Left hindlimb (tissue), 1 donor: ENCODE measurements at places on chromosomes 13 and 19.
A peak's percentile ranks its signal among the peaks of the same experiment; 100 is the strongest.

DNA sequence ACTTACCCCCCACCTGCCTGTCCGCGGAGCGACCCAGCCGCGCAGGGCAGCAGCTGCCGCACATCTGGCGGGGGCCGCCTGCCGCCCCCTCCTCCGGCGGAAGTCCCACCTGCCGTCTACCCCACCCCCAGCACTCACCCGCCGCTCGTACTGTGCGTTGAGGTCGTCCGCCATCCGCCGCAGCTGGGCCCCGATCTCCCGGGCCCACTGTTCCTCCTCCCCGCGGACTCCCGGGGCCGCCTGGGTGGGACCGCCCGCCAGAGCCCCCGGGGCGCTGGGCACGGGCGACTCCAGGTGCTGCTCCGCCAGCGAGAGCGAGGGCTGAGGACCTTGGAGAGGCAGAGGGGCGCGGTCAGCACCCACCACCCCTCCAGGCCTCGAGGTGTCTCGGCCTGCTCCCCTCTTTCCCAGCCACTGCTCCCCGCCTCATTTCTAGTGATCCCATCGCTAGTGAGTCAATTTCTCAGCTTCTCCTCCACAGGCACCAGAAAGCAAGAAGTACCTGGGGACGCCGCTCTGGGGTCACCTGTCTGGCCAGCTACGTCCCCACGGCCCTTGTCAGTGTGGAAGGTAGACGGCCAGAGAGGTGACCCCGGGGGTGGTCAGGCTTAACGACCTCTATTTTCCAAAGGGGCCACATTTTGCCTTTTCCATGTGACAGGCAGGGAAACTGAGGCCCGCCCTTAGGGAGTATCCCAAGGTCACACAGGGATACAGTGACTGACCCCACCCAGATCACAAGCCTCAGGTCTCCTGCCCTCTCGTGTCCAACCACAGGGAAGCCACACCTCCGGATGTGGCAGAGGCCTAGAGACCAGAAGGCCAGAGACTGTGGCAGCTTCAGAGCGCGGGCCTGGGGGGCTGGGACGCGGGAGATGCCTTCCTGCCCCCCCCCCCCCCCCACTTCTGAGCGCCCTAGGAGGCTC, 4.3 kb downstream of the BBC3 start:
- peak; percentile 80 for DNase-seq

GRCh38 chr13:97082461-97083207, 88.4 kb upstream of the OXGR1 start:
- DNase-seq = no peak

- no peak for DNase-seq
These were observed 20.6 kb downstream of the PPP1R37 start for GRCh38 chr19:45113628-45114027.

DNA sequence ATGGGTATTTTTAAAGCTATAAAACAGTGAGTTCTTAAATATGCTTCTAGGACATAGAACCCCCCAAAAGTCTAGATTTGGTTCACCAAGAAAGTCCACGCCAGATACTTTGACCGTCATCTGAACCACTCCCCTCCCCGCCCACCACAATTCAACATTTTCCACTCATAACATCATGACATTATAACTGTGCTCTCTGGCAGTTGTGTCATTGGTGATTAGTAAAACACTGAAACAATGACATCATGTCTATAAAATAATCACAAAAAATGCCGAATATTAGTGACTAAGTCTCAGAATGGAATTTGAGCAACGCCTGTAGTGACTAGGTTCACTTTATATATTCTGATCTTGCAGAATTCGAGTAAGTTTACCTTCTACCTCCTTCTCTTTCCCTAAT, 732.3 kb downstream of the FGF9 start:
- DNase-seq = no peak

DNA sequence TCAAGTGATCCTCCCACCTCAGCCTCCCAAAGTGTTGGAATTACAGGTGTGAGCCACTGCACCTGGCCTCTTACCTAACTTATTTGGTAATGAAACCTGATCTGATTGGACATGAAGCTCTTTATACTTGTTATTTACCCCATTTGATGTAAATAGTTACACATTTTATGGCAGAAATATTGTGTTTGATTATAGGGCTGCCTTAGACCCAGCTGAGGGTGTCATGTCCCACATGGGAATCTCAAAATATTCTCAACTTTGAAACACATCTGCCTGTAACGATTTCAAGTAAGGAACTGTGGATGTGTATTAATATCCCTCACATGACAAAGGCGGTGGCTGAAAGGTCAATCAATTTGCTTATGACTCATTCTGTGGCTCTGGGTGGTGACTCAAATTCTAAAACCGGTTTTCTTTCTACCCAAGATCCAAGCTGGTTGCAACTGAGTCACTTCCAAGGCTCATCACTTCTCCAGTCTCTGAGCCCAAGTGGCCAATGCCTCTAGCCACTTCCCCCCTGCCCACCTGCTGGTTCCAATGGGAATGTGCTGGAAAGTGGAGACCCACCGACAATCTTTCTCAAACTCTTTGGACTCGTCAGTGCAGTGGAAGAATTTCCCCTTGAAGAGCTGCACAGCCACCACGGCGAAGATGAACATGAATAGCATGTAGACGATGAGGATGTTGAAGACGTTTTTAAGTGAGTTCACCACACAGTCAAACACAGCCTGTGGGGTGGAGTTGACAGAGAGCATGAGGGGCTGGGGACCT, 110.9 kb downstream of the IER2 start:
- no peak for DNase-seq

- DNase-seq = no peak
These were observed 26.7 kb downstream of the FLT1 start for GRCh38 chr13:28468023-28468915.

DNA sequence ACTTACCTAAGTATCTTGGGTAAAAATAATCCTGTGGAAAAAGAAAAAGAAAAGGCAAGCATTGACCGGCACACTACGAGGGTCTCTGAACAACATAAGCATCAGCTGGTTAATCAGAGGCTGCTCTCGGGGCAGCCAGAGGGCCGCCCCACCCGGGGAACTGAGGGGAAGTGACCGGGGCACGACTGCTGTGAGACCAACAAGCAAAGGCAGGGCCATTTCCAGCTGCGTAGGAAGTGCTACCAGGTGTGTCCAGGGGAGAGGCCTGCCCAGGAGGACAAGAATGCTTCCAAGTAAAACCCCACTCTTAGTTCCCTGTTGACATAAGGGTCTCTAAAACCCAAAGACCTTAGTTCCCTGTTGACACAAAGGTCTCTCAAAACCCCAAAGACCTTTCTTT, 15.9 kb downstream of the GAS6 start:
- peak; percentile 23 for DNase-seq

DNA sequence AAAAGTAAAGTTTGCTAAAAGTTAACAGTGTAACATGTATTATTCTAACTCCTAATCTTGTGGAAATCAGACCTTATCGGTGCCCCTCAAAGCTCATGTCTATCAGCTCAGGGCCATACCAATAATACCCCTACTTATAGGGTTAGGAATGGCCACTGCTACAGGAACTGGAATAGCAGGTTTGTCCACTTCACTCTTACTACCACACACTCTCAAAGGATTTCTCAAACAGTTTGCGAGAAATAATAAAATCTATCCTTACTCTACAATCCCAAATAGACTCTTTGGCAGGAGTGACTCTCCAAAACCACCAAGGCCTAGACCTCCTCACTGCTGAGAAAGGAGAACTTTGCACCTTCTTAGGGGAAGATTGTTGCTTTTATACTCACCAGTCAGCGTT, 1677.7 kb downstream of the OLFM4 start:
- no peak for DNase-seq

DNA sequence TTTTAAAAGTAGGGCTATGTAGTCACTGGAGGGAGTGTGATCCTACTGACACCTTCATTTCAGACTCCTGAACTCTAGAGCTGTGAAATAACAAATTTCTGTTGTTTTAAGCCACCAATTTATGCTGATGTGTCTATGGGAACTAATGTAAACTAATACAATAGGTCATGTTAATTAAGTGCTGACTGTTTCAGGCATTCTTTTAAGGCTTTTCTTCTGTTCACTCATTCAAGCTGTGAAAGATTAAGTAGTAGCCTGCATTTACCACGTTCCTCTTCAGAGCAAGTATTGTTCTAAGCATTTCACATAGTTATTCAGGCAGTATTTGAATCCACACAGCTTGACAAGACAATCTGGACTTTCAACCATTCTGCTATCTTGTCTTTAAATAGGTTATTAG, 1135.0 kb downstream of the SLITRK1 start:
- no peak for DNase-seq

DNA sequence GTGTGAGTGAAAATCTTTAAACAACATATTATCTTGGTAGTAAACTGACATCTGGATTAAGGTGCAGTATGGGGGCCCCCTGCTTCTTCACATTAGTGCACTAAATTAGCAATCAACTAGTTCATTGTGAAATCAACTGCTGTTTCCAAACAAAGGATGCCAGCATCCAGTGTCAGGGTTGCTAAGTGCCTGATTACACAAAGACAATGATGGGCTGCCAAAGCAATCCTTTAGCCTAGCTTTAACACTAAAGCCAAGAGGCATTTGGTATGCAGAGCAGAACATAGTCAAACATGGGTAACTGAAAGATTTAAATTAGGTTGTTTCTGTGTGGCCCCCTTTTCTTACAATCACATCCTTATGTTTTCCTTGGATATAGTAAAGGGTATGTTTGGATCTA, 543.1 kb upstream of the SLITRK5 start:
- no peak for DNase-seq

DNA sequence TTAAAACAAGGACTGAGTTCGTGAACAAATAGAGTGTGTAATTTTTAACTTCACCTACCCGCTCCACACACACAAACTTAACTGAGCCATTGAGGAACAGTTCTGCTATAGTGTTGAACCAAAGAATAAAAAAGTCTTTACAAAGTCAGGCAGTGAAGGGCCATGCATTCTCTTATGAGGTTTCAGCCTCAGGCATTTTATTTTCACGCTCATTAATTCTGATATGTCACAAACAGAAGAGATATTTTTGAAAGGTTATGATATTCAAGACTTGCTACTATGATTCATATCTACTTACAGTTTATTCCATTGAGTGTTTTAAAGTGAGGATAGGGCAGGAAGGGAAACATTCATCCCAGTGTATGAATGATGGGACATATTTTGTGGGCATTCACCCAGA, 282.2 kb downstream of the SLITRK5 start:
- DNase-seq = no peak

DNA sequence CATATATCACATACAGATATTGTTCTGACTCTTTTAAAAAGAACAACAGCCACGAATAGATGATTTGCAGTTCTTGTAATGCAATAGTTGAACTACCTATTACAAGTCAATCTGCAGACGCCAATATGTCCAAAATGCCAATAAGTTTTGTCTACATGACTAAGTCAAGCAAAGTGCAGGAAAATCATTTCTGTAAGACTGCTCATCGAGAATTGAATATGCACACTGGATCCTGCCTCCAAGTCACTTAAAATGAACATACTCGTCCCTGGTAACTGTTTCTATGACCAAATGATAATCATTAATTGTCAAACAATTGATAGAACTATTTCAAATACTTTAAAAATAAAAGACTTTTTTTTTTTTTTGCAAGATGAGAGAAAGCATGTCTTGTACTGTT, 375.6 kb downstream of the ITGBL1 start:
- DNase-seq = no peak

DNA sequence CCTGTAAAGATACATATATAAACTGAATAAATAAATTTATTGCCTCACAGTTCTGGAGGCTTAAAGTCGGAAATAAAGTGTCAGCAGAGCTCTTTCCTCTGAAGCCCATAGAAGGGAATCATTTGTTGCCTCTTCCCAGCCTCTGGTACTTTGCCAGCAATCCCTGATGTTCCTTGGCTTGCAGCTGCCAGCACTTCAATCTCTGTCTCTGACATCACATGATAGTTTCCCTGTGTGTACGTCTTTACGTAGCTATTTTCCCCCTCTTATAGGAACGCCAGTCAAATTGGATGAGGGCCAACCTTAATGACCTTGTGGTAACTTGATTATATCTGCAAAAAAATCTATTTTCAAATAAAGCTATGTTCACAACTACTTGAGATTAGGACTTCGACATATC, 250.9 kb downstream of the LIG4 start:
- DNase-seq = no peak

GRCh38 chr19:22619932-22620331, 14.2 kb upstream of the ZNF492 start:
- no peak for DNase-seq

- DNase-seq = no peak
These were observed 58.9 kb downstream of the TMED1 start for GRCh38 chr19:10776900-10777650.

DNA sequence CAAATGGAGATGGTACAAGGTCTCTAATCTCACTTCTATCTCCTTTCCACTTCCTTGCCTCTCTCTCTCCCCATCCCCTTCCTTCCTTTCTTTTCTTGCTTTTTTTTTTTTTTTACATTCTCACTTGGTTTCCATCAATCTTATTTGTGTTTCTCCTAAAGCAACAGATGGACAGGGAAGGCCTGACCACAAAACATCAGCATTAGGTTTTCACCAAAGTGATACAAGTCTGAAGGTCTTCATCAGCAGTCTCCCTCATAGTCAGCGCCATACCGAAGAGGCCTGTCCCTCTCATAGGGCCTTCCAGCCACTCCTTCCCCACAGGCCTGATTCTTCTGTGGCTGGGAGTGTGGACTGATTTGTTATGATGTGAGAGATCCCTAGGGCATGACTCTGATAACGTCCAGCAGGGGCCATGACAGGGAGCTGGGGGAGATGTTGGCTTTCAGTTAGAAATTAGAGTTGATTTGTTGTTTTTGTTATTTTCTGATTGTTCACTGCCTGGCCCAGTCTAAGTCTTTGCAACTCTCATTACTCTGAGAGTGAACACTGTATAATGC, 158.7 kb downstream of the SLC7A1 start:
- no peak for DNase-seq

DNA sequence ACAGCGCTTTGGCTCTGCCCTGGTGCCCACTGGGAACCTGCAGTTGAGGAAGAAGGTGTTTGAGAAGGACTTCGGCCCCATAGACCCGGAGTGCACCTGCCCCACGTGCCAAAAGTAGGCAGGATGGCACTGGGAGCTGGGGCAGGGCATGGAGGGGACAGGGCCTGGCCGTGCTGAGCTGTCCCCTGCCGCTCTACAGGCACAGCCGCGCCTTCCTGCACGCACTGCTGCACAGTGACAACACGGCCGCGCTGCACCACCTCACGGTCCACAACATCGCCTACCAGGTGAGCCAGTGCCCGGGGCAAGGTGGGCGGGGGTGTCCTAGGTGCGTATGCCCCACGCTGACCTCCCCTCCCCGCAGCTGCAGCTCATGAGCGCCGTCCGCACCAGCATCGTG, 5.1 kb upstream of the DNM2 start:
- no peak for DNase-seq

DNA sequence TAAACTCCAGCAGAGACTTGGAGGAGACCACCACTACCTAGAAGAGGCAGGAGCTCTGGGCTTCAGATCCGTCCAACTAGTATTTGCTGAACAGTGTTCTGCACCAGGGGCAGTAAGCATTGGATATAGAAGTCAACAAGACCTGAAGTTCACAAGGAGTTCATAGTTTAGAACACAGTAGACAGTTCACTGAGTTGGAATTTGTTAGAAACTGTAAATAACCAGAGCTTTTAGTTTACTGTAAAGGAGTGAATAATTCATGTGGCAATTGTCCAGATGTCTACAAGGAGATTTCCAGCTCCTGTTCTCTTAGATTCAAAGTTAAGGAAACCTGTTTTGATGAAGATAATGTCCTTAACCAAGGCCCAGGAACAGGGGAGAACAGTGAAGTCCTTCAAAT, 128.9 kb downstream of the COG6 start:
- no peak for DNase-seq
